ENCODE measurements at places on chromosomes 3 and 15. TPM values are rescaled to one million over a fixed set of nuclear protein-coding genes. Genes with fewer than 3 reads are reported as not detected.

MAP6D1 gene
- 1.8 TPM for total RNA-seq

TMC3 gene
- not detected for total RNA-seq

PDE8A gene
- total RNA-seq, result 17.0 TPM

SERINC4 gene
- 0.50 TPM for total RNA-seq

FBXO40 gene
- total RNA-seq, result not detected

Data from activated CD4-positive, alpha-beta T cell treated with anti-CD3 and anti-CD28 coated beads, Interleukin-2, amount 10 ng/mL, durations not matched to agents 7 days and 5 days (primary cell).